ENCODE measurements at places on chromosomes 2 and 18. TPM values are rescaled to one million over a fixed set of nuclear protein-coding genes. Genes with fewer than 3 reads are reported as not detected.
A peak's percentile ranks its signal among the peaks of the same experiment; 100 is the strongest.

CPS1 gene
- 6.0 TPM for total RNA-seq

- DNase-seq = no peak
Measured at GRCh38 chr18:49658823-49659404, 97.1 kb downstream of the LIPG start.

DNA sequence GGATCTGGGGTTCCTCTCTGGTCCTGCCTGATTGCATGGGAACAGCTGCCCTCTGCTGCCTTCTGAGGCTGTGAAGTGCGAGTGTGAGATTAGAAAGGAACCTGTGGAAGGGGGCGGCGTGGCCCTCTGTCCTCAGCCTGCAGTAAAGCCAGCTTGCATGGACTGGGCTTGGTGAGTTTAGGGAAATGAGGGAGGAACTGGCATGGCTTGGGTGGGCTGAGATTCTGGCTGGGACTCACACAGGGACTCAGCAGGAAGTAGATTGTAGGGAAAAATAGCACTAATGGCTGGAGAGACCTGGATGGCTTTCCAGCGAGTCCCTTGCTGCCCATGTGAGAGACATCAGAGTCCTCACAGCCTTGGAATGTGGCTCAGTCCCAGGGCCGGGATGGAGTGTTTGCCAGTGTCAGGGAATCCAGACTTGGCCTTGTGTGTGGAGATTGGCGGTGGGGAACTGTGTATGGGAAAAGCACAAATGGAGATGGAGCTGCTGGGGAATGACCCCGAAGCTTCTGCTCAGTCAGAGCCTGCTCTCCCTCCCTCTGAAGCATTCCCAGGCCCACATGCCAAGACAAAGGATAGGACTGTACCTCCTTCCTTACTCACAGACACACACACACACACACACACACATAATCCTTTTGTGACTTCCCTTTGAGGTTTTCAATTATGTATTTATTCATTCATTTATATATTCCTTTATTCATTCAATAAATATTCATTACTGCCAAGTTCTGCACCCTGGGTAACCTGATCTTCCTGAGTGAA lies 115.4 kb downstream of the ACAA2 start:
- no peak for DNase-seq

PSME4 gene
- 74.0 TPM for total RNA-seq

DPYSL5 gene
- not detected for total RNA-seq

TGIF1 gene
- total RNA-seq = 49.3 TPM

- no peak for DNase-seq
Measured at GRCh38 chr2:118431997-118432396, 343.7 kb downstream of the INSIG2 start.

RIT2 gene
- not detected for total RNA-seq

- no peak for DNase-seq
Measured at GRCh38 chr2:16640001-16640700, 25.5 kb downstream of the CYRIA start.

- no peak for DNase-seq
Measured at GRCh38 chr2:235868645-235869044, 299.5 kb downstream of the GBX2 start.

VWC2L gene
- total RNA-seq = not detected

DNA sequence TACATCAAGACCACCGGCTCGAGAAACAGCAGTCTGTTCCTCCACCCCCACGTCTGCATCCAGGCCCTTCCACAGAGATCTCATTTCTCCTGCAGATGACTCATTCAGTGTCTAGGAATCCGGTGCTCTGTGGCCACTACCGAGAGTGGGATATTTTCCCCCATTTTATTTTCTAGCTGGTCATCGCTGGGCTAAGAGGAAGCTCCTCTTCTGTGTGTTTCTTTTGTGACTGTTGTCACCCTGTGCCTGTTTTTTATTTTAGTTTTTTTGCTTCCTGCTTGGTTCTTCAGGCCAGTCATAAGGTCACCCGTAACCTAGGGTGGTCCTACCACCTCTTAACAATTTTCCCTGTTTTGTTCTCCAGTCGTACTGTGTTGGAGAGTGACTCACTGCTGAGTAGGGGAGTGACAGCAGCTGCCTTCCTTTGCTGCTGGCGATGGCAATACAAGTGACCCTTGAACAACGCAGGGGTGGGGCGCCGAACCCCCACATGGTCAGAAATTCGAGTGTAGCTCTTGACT lies 6.7 kb downstream of the RAMP1 start:
- no peak for DNase-seq

GRCh38 chr18:13452388-13452811 lies 233.8 kb downstream of the LDLRAD4 start:
- DNase-seq = no peak

DNA sequence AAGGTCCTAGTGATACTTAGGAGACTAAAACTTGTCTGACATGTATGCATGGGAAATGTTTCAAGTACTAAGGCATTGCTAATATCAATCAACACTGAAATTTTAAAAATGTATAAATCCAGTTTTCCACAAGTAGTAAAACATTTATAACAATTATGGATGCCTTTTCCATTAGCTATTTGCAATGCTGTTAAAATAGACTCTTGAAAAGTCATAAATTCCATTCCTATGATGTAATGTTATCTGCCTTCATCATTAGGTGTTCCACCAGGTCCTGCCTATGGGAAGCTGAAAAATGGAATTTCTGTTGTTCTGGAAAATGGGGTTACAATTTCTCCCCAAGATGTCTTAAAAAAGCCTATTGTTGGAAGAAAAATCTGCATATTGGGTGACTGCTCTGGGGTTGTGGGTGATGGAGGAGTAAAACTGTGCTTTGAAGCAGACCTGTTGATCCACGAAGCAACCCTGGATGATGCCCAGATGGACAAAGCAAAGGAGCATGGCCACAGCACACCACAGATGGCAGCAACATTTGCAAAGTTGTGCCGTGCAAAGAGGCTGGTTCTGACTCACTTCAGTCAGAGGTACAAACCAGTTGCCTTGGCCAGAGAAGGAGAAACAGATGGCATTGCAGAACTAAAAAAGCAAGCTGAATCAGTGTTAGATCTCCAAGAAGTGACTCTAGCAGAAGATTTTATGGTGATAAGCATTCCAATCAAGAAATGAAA lies 18.7 kb downstream of the ELAC1 start:
- no peak for DNase-seq

DNA sequence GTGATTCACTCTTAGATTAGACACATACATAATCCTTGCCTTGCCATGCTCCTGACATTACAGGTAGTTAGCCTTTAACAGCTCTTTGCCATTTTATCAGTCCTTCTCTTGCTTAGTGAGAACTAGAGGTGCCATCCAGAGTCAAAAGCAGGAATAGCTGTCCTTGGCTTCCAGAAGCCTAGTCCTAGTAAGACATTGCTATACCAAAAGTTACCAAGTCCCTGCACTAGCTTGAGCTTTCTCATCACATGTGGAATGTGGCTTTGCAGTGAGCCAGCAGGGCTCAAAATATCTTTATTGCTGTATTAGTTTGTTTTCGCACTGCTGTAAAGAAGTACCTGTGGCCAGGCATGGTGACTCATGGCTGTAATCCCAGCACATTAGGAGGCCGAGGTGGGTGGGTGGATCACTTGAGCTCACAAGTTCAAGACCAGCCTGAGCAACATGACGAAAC lies 104.7 kb upstream of the NOSTRIN start:
- no peak for DNase-seq

GRCh38 chr18:42706618-42707017 lies 408.9 kb downstream of the RIT2 start:
- DNase-seq = no peak

CCDC68 gene
- 1.3 TPM for total RNA-seq

KATNAL2 gene
- 0.91 TPM for total RNA-seq

DNA sequence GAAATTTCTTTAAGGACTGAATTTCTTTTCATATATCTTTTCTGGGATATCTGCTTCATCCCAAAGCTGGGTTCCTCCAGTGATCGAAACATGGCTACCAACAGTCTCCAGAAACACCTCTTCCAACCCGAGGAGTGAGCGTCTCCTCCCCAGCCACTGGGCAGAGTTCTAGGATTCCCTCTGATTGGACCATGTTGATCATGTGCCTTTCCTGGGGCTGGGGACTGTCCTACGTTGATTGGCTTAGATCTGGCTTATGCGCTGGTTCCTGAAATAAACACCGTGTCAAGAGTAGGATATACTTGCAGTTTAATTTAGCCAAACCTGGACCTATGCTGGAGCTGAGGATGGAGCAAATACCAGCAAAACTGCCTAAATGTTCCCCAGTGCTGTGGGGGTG lies 55.5 kb upstream of the SLC16A14 start:
- peak; percentile 39 for DNase-seq

DNA sequence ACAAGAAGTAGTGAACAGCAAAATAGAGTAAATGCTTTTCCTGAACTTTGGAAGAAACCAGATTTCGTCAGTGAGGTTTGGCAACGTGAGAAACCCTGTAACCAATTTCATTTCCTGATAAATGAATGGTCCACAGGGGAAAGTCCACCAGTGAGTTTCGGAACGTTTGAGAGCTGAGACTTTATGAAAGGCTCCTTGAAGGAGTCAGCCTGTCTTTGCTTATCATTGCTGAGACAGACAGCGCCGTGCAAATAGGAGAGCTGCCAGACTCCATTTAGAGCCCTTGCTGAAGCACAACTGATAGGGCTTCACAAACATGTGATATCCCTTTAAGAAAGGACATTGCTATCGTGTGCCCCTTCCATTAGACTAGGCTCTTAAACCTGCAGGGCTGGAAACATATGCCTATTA lies 121.8 kb upstream of the SMAD7 start:
- DNase-seq = peak; percentile 89

DNA sequence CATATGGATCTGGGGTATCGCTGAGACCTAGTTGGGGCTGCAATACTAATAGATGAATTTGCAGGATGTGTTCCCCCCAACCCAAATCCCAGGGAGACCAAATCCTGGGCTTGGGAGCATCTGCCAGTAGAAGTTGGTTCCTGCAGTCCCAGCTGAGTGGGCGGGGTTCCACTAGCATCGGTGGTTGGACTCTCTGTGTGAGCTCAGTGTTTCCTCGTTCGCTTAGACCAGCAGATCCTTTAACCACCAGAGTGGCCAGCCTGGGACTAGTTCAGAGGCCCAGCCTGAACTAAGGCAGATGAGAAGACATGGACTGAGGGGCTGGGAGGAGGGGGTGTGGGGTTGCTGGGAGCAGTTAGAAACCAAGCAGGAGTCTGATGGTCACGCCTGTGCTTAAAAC lies 40.7 kb downstream of the PCARE start:
- DNase-seq = no peak

- DNase-seq = peak; percentile 45
Measured at GRCh38 chr2:11417946-11418585, 47.9 kb downstream of the E2F6 start.

OTX1 gene
- total RNA-seq = 7.1 TPM

TXNDC2 gene
- total RNA-seq = 2.0 TPM

DSC3 gene
- total RNA-seq = 0.40 TPM

- no peak for DNase-seq
Measured at GRCh38 chr2:147538821-147539220, 306.0 kb upstream of the ACVR2A start.

GRCh38 chr2:137206069-137206468 lies 440.7 kb downstream of the THSD7B start:
- no peak for DNase-seq

LBX2 gene
- total RNA-seq = 6.2 TPM

DNA sequence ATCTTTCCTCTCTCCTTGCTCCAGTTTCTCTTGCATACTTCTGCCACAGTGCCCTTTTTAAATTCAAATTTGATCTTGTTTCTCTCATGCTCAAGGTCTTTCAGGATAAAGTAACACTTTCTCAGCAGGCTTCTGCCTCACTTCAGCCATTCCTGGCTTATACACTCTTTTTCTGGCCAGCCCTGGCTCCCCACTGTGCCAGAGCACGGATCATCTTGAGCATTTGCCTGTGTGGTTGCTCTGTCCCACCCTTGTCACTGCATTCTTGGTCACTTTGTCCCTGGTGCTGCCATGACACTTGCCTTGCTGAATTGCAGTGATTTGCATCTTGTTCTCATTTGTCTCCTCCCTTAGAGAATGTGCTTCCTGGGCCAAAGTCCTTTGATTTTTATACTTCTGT lies 634.3 kb downstream of the TMEM182 start:
- no peak for DNase-seq

GRCh38 chr2:112803691-112804521 lies 19.6 kb upstream of the IL1A start:
- DNase-seq = peak; percentile 52

LRRTM1 gene
- not detected for total RNA-seq

DNA sequence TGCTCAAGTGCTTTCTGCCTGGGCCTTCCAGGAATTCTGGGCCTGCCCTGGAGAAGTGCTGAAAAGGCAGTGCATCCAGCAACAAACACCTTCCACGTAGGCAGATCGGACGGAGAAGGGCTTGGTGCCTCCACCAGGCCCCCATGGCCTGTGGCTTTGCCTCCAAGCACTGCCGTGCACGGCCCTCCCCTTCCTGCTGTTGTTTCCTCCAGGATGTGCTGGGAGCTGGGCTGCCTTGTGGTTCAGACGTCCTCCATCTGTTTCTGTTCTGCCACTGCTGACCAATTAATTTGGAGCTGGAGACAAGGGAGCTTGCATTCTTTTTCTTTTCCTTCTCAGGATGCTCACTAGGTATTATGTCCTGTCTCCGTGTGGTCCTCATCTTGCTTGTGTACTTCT lies 197.0 kb downstream of the HRH4 start:
- DNase-seq = no peak

SLC14A1 gene
- 0.20 TPM for total RNA-seq

MPPE1 gene
- 14.2 TPM for total RNA-seq

DNA sequence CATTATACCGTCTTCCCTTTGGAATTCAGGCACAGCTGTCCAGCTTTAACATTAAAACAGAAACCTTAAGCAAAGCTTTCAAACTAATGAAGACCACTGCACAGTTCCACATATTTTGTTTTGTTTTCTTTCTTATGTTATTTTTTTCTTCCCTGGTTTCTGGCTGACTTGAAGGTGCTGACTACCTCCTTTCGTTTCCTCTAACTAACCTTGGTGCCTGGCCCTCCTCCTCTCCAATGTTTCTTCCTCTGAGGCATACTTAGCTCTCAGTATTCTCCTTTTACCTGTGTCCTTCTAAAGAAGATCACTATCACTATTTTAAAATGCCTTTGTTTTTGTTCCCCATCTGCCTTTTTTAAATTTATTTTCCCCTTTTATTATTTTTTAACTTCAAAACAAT lies 433.3 kb upstream of the SPHKAP start:
- no peak for DNase-seq

DNA sequence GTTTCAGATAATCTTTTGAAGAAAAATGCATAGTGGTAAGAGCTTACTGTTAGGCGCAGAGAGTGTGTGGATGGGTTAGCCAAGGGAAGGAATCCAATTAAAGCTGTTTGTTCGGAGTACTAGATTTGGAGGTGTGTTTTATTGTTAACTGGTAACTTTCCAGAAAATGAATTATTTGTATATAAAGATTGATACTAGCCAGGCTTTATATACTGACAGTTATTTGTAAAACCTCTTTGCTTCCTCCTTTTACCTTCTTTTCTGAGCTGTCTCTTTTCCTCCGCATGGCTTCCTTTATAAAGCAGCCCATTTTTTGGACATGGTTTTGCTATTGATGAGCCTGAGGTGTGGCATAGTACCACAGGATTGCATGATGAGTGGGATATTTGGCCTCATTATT lies 25.6 kb downstream of the SPTBN1 start:
- no peak for DNase-seq

GALNT3 gene
- total RNA-seq = 0.13 TPM

Data from K562 (cell line).